ENCODE measurements at places on chromosomes 2 and 18. TPM values are rescaled to one million over a fixed set of nuclear protein-coding genes. Genes with fewer than 3 reads are reported as not detected.

DNA sequence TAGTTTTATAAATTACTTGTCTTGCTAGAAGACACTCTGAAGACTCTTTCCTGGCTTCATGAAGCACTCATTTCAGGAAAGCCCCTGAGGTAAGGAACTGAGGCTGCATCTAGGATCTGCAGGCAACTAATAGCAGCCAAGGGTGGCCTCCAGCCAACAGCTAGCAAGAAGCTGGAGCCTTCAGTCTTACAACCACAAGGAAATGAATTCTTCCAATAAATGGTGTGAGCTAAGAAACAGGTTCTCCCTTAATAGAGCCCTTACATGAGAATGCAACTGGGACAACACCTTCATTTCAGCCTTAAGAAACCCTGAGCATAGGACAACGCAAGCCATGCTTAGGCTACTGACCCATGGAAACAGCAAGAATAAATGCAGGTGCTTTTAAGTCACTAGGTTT lies 254.6 kb upstream of the RBBP8 start:
- no peak for DNase-seq
- H3K4me3 ChIP-seq, result no peak overlapping the region
- no peaks in the 10 kb centered on the region for H3K4me1 ChIP-seq
- H3K36me3 ChIP-seq, result no peaks in the 10 kb centered on the region
- no peaks in the 10 kb centered on the region for H3K27me3 ChIP-seq
- H3K27ac ChIP-seq, result no peak overlapping the region

GRCh38 chr18:3810296-3810695 lies 360.3 kb downstream of the TGIF1 start:
- H3K36me3 ChIP-seq, result peaks cover 7% of the 10 kb centered on the region
- no peak for DNase-seq
- H3K4me3 ChIP-seq, result no peak overlapping the region
- H3K27me3 ChIP-seq, result no peaks in the 10 kb centered on the region
- H3K4me1 ChIP-seq, result no peaks in the 10 kb centered on the region
- no peak overlapping the region for H3K27ac ChIP-seq

DNA sequence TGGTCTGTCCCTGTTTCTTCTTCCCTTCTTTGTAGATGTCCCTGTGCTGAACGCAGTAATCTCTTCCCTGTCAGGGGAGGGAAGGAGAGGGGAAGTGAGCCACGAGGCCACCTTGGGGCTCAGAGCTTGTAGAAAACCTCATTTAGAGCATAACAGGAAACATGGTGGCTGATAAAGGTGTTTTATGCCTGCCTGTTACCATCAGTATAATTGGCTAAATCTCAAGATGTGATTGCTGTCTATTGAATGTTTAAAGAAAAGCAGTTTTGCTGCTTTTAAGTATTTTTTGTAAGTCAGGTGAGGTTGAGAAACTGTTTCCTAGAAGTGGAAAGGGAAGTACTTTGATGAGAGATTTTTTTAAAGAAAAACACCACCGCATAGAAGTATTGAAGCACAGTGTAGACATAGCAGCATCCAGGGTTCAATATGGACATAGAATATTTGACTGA lies 59.7 kb upstream of the PDK1 start:
- DNase-seq, result no peak
- H3K4me3 ChIP-seq, result no peak overlapping the region
- no peaks in the 10 kb centered on the region for H3K27me3 ChIP-seq
- peaks cover 85% of the 10 kb centered on the region for H3K36me3 ChIP-seq

- H3K36me3 ChIP-seq, result peaks cover 6% of the 10 kb centered on the region
- H3K4me3 ChIP-seq, result no peak overlapping the region
- H3K4me1 ChIP-seq, result peaks cover 5% of the 10 kb centered on the region
- no peaks in the 10 kb centered on the region for H3K27me3 ChIP-seq
Observed at GRCh38 chr2:47041891-47042684, 113.0 kb downstream of the STPG4 start.

DNA sequence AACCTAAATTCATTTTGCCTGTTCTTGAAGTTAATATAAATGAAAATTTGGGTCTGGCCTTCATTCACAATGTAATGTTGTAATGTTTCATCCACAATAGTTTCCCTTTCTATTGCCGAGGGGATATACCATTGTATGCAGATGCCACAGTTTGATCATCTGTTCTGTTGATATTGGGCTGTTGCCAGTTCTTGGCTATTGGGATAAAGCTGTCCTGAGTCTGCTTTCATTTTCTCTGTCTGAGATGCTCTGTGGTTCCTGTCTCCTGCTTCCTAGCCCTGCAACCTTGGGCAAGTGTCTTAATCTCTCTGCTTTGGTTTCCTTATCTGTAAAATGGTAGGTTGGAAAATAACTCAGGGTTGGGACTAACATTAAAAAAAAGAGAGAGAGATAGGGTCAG lies 25.2 kb downstream of the B3GNT2 start:
- peaks cover 54% of the 10 kb centered on the region for H3K36me3 ChIP-seq
- H3K4me1 ChIP-seq, result no peaks in the 10 kb centered on the region
- no peak for DNase-seq
- H3K27ac ChIP-seq, result no peak overlapping the region

DNA sequence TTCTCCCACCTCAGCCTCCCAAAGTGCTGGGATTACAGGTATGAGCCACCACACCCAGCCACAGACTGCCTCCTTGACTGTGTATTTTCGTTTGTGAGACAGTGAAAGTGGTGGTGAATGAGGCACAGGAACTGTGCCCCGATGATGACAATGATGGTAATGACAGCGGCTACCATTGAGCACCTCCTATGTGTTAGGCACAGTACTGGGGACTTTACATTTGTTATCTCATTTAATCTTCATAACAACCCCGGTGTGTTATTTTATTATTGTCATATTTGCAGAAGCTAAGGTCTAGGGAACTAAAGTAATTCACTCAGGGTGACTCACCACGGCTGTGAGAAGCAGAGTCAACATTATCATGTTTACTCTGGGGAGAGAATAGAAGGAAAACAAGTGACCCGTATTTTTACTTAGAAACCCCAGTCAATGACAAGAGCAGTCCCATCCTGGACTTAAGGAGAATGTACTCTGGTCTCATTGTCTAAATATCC lies 77.6 kb upstream of the ALPP start:
- H3K4me3 ChIP-seq, result no peak overlapping the region
- no peaks in the 10 kb centered on the region for H3K36me3 ChIP-seq
- no peak overlapping the region for H3K27ac ChIP-seq

GRCh38 chr2:195590199-195590860 lies 66.7 kb upstream of the SLC39A10 start:
- H3K27me3 ChIP-seq, result no peaks in the 10 kb centered on the region
- no peak overlapping the region for H3K4me3 ChIP-seq
- no peak for DNase-seq
- no peaks in the 10 kb centered on the region for H3K36me3 ChIP-seq
- H3K4me1 ChIP-seq, result peaks cover 2% of the 10 kb centered on the region
- H3K27ac ChIP-seq, result no peak overlapping the region

- peak overlapping the region; percentile 3 for H3K27ac ChIP-seq
- no peaks in the 10 kb centered on the region for H3K27me3 ChIP-seq
- peak; percentile 63 for DNase-seq
- peaks cover 14% of the 10 kb centered on the region for H3K4me1 ChIP-seq
Observed at GRCh38 chr2:117553448-117553847, 261.0 kb upstream of the DDX18 start.

DNA sequence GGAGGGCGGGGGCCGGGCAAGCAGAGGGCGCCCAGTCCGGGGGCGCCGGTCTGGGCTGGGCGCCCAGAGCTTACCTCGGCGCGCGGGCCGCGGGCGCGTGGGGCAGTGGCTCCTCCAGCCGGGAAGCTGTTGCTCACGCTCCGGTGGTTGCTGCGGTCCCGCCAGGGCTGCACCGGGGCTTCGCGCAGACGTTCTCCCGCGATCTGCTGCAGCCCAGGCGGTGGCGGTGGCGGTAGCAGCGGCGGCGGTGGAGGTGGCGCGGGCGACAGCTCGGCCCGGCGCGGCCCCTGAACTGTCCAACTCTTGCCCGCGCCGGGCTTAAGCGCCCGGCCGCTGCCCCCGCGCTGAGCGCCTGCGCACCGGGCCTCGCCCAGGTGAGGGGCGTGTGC lies 391 bp downstream of the ZNF385B start:
- no peak for DNase-seq
- no peak overlapping the region for H3K27ac ChIP-seq
- H3K4me3 ChIP-seq, result peak overlapping the region; percentile 97
- no peaks in the 10 kb centered on the region for H3K4me1 ChIP-seq
- no peaks in the 10 kb centered on the region for H3K36me3 ChIP-seq

DNA sequence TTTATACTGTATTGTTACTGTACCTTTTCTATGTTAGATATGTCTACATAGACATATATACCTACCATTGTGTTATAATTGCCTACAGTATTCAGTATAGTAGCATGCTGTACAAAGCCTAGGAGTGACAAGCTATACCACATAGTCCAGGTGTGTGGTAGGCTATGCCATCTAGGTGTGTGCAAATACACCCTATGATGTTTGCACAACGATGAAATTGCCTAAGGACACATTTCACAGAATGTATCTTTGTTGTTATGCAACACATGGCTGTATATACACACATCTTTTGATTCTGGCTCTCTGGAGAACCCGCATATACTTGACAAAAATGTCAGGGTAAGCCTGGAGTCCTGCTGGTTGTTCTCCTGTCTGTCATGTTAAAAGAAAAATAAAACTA lies 85.1 kb downstream of the BCL2L11 start:
- no peaks in the 10 kb centered on the region for H3K27me3 ChIP-seq
- H3K4me3 ChIP-seq, result no peak overlapping the region
- H3K27ac ChIP-seq, result no peak overlapping the region
- H3K36me3 ChIP-seq, result no peaks in the 10 kb centered on the region
- DNase-seq, result no peak
- H3K4me1 ChIP-seq, result no peaks in the 10 kb centered on the region

GRCh38 chr18:35247412-35248249 lies 6.8 kb downstream of the ZNF397 start:
- H3K4me3 ChIP-seq, result no peak overlapping the region
- H3K27me3 ChIP-seq, result no peaks in the 10 kb centered on the region
- H3K27ac ChIP-seq, result no peak overlapping the region
- H3K36me3 ChIP-seq, result peaks cover 89% of the 10 kb centered on the region

GRCh38 chr18:12038082-12038638 lies 55.5 kb upstream of the ANKRD62 start:
- peaks cover 7% of the 10 kb centered on the region for H3K27me3 ChIP-seq
- DNase-seq, result no peak
- no peaks in the 10 kb centered on the region for H3K4me1 ChIP-seq

DNA sequence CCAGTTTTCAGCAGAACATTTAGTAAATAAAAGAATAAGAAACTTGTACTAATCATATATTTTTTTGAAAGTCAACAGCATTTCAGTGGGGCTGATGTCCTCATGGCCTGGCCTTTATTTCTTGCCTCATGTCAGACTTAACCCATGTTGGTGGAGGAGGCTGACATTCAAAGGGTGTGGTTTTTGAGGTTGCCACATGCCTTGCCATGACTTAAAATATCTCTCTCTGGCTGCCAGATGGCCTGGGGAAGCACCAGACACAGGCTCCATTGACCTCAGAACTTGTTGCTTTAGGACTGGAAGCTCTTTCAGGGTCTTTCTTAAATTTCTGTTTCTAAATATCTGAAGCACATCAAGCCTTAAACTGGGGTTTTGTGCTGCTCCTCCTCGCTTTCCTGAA lies 32.5 kb upstream of the CD28 start:
- no peaks in the 10 kb centered on the region for H3K4me1 ChIP-seq
- no peaks in the 10 kb centered on the region for H3K27me3 ChIP-seq
- no peak overlapping the region for H3K4me3 ChIP-seq

- no peak for DNase-seq
- no peaks in the 10 kb centered on the region for H3K27me3 ChIP-seq
- no peak overlapping the region for H3K4me3 ChIP-seq
- H3K27ac ChIP-seq, result no peak overlapping the region
Observed at GRCh38 chr2:172704072-172704936, 31.3 kb upstream of the RAPGEF4 start.

DNA sequence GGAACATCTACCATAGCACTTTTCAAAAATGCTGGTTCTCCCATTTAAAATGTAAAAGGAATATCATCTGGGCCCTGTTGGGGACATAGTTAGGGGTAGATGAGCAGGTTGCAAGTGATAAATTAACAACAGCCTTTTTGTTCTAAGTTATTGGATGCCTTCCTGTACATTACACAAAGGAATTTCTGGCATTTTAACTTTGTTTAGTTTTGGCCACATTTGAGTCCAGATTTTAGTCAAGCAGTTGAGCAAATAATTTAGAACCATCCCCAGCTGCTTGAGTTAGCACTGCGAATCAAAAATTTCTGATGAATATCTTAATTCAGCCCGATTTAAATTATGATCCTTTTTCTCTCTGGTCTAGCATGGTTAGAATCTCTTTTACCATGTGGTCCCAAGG lies 124.4 kb downstream of the TTC27 start:
- no peaks in the 10 kb centered on the region for H3K4me1 ChIP-seq
- no peak overlapping the region for H3K4me3 ChIP-seq
- H3K27ac ChIP-seq, result no peak overlapping the region
- peaks cover 27% of the 10 kb centered on the region for H3K36me3 ChIP-seq

DNA sequence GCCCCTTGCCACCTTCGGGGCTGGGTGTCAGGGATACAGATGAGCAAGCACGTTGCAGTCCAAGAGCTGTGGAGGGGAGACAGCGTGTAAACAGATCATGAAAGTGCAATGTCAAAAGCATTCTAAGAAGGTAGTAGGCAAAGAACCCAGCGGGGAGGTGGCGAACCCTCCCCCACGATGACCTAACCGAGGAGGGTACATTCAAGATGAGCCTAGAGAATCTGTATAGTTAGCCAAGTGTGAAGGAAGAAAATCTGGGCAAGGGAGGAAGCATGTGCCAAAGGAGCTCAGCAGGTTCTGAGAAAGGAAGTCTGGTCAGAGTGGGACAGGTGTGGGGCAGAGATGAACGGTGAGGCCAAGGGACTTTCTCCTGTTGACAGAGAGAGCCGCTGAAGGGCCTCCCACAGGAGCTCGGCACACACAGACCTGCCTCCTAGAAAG lies 106.9 kb downstream of the SP3 start:
- H3K27me3 ChIP-seq, result no peaks in the 10 kb centered on the region
- no peak for DNase-seq
- H3K4me1 ChIP-seq, result no peaks in the 10 kb centered on the region
- no peak overlapping the region for H3K4me3 ChIP-seq

Gene CROCC2
- total RNA-seq, result not detected

Gene CCDC68
- total RNA-seq, result not detected

Gene NPHP1
- total RNA-seq, result 2.8 TPM

Gene POTEC
- total RNA-seq, result not detected

Gene NGEF
- total RNA-seq, result 1.9 TPM

Gene ABHD3
- 12.5 TPM for total RNA-seq

Measured in H9 (cell line).